ENCODE measurements at places on chromosomes 3 and 15. TPM values are rescaled to one million over a fixed set of nuclear protein-coding genes. Genes with fewer than 3 reads are reported as not detected.

The IGSF11 gene
- 1.8 TPM for total RNA-seq

The CORO2B gene
- total RNA-seq: 2.8 TPM

The CAND2 gene
- 16.5 TPM for total RNA-seq

The CCDC54 gene
- not detected for total RNA-seq

The KNL1 gene
- total RNA-seq: 46.2 TPM

The DNAH1 gene
- 0.35 TPM for total RNA-seq

The IDH2 gene
- 64.0 TPM for total RNA-seq

The C15orf62 gene
- total RNA-seq: 0.08 TPM

The PLA1A gene
- total RNA-seq: not detected

The KBTBD12 gene
- 0.23 TPM for total RNA-seq

The ADAMTS7 gene
- 52.7 TPM for total RNA-seq

The A4GNT gene
- not detected for total RNA-seq

The SMCO1 gene
- total RNA-seq: not detected

The IL12A gene
- 0.69 TPM for total RNA-seq
